ENCODE measurements at places on chromosomes 12 and 14. TPM values are rescaled to one million over a fixed set of nuclear protein-coding genes. Genes with fewer than 3 reads are reported as not detected.

The RTN1 gene
- not detected for total RNA-seq

The SIX1 gene
- 1.3 TPM for total RNA-seq

The CCDC184 gene
- 0.65 TPM for total RNA-seq

The LHX5 gene
- not detected for total RNA-seq

The HRK gene
- total RNA-seq = not detected

The TTLL5 gene
- total RNA-seq = 33.1 TPM

The KERA gene
- total RNA-seq = not detected

The SMIM41 gene
- not detected for total RNA-seq

The PLEKHD1 gene
- 0.13 TPM for total RNA-seq

The HOXC12 gene
- total RNA-seq = not detected

The LMNTD1 gene
- not detected for total RNA-seq

The SLC10A1 gene
- not detected for total RNA-seq

The TPPP2 gene
- total RNA-seq = not detected

The BMP4 gene
- total RNA-seq = 0.83 TPM

The KIF5A gene
- total RNA-seq = 0.93 TPM

The SPPL3 gene
- total RNA-seq = 32.0 TPM

The PTHLH gene
- not detected for total RNA-seq

The INHBE gene
- total RNA-seq = 0.08 TPM

The CHMP4A gene
- total RNA-seq = 97.9 TPM
